ENCODE measurements at places on chromosomes 11 and 22.
A peak's percentile ranks its signal among the peaks of the same experiment; 100 is the strongest.

- no peak for DNase-seq
Measured at GRCh38 chr11:126175393-126175792, 36.1 kb downstream of the RPUSD4 start.

- no peak for DNase-seq
Measured at GRCh38 chr22:48379371-48379770, 1448.3 kb downstream of the BRD1 start.

DNA sequence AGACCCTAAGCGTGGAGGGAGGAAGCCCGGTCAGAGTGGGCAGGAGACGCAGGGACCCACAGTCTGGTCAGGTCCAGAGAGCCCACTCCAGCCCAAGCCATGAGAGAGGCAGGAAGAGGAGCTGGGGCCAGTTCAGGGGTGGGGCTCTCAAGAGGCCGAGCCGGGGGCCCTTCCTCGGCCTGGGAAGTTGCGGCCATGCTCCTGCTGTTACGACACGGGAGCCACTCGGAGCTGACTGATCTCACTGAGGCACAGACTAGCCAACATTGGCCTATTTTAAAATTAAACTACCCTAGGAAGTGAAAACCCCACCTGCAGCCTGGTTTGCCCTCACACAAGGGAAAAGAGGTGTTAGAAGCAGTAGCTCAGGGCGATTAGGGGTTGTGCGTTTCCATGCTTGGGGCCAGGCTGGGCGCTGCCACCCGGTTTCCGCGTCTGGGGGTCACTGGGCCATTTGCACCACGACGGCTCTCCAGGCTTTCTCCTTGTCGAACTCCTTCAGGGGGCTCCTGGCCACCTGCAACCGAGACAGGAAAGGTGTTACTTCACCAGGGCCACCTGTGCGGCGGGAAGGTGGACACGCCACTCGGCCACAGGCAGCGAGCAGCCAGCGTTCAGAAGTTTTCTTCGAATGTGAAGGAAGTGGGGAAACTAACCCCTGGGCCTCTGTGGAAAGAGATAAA lies 3.2 kb upstream of the TTLL8 start:
- no peak for DNase-seq

GRCh38 chr11:21104641-21105040 lies 435.3 kb downstream of the NELL1 start:
- no peak for DNase-seq

- DNase-seq: no peak
Measured at GRCh38 chr11:13091373-13091772, 82.3 kb downstream of the RASSF10 start.

DNA sequence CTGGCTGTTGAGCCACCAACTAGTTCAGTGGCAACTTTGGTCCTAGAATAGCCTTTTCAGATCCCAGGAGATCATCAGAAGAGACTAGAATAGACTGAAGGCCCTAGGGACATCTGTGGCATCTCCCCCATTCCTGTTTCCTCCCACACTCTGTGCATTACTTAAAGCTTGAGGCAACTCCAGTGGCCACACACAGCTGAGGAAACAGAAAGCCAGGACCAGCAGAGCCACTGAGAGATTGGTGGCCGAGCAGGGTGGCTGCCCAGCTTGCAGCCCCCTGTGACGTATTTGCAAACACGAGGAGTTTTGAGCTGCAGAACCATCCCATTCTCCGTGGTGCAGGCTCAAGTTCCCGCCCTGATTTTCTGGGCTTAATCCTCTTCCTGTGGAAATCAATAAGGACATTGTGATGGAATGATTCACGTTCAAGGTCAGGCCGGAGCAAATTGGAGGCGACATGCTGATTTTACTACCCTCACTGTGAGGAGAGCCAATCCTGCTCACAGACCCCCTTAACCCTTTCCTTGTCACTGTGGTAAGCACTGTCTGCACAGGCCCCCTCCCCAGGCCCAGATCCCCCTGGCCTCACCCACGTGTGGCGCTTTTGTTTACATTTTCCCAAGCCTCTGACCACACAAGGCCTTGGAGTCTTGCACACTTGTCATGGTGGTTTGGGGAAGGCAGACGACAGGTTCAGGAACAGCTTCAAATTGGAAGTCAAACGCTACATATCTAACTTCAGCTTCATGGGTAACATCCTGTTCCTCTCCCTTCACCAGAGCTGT lies 69.1 kb upstream of the MYOD1 start:
- DNase-seq: no peak

DNA sequence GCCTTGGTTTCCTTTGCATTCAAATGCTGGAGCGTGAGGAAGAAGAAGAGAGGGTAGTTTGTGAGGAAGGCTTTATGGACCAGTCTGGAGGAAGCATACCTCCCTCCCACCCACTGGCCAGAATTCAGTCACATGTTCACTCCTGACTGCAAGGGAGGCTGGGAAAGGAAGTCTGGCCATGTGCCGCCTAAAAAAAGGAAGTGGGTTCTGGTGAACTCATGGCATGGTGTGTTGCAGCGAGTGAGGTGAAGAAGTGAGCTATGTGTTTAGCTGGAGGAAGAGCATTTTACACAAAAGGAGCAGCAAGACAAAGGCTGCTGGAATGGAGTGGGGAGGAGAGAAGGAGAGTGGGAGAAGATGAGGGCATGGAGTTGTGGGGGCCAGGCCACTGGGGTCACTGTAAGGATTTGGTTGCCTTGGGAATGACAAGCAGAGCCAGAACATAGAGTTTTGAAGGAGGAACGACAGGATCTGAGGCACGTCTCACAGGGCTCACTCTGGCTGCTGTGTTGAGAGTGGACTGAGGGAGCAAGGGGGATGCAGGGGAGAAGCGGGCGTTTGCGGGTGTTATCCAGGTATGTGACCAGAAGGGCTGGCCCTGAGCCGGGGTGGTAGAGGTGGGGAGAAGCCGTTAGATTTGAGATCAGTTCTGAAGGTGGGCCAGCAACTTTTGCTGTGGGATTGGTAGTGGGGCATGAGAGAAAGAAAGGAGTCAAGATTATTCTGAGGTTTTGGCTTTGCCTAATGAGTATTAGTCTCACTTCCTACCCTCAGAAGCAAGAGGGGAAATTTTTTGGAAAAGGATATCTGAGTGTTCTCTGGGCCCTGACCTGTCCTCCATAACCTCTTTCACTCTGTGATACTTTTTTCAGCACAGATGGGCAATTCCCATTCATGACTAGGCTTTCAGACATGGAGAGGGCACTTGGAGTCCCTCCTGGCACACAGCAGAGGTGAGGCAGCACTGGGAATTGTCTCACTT lies 26.4 kb downstream of the BMAL1 start:
- no peak for DNase-seq

- DNase-seq: no peak
Measured at GRCh38 chr11:122336706-122337105, 220.7 kb upstream of the BLID start.

DNA sequence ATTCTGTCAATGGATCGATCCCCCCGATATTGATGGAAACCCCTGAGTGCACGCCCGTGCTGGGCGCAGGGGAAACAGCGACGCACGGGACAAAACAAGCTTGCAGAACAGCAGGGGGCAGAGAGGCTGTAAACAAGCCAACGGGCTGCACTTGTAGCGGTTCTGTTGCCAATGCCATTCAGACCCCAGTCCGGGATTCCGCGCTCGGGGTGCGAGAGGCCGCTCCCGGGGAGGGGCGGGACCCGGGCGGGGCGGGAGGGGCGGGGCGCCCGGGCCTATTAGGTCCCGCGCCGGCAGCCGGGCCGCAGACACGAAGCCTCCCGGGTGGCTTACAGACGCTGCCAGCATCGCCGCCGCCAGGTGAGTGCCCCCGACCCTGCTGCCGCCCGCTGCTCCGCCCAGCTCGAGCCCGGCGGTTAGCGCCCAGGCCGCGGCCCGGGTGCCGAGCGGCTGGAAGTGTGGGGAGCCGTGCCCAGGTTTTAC lies at the start of gene BIK:
TSS of gene BIK (plus strand) at position 307 of the 483 bp plus-strand sequence. CDS start 13,273 bp downstream, outside the sequence.
- no peak for DNase-seq

DNA sequence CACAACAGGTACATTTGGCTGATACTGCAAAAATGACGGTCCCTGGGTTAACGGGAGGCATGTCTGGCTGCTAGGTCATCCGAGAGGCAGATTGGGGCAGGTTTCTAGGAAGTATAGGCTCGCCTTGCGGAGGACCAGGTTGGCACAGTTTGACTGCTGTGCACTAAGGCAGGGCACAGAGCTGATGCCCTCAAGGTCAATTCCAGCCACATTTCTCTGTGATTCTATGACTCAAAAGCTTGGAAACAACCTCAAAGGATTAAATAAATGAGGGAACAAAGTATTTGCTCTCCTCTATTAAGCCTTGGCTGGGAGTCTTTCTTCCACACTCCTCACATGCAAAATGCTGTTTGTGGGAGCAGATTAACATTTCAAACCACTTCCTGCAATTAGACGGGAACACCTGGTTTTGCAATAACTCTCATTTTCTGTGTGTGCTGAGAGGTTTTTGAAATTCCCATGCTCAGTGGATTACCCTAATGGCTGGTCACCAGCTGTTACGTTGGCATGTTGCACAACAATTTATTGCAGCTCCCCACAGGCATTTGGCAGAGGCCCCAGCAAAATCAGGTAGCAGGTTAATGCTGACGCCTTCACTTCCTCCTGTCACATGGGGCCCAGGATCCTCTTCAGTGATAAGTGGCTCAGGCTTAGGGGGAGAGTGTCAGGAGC lies 61.0 kb upstream of the PLET1 start:
- peak; percentile 15 for DNase-seq

- no peak for DNase-seq
Measured at GRCh38 chr22:36569999-36570398, 41.0 kb upstream of the EIF3D start.

- DNase-seq: no peak
Measured at GRCh38 chr11:95143106-95143681, 53.5 kb downstream of the ENDOD1 start.

- no peak for DNase-seq
Measured at GRCh38 chr11:81602508-81602907, 1131.2 kb downstream of the FAM181B start.

- DNase-seq: no peak
Measured at GRCh38 chr22:30026756-30027155, 53.5 kb upstream of the HORMAD2 start.

GRCh38 chr11:64894070-64894811 lies 15.8 kb upstream of the EHD1 start:
- no peak for DNase-seq

DNA sequence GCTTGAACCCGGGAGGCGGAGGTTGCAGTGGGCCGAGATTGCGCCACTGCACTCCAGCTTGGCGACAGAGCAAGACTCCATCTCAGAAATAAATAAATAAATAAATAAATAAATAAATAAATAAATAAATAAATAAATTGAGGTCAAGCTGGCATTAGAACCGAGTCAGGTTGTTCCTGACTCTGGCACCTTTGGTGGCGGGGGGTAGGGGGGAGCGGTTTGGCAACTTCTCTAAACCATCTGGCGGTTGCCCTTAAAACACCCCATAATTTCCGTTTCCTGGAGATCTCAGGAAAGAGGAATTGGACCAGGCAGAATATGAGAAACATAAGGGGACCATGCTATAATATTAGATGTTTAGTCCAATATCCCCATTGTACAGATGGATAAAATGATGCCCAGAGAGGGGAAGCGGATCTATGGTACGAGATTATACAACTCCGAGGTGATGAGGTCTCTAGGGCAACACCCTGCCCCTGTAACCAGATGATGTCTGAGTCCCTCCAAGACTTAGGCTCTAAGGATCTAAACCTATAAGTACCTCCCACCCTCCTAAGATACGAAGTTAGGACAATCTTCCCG lies 785 bp downstream of the CLPB start:
- no peak for DNase-seq

GRCh38 chr22:48703265-48703941 lies 1124.3 kb downstream of the BRD1 start:
- no peak for DNase-seq

GRCh38 chr11:9962722-9963121 lies 298.8 kb downstream of the SWAP70 start:
- DNase-seq: no peak

GRCh38 chr11:122038543-122038942 lies 77.5 kb downstream of the BLID start:
- DNase-seq: peak; percentile 73

DNA sequence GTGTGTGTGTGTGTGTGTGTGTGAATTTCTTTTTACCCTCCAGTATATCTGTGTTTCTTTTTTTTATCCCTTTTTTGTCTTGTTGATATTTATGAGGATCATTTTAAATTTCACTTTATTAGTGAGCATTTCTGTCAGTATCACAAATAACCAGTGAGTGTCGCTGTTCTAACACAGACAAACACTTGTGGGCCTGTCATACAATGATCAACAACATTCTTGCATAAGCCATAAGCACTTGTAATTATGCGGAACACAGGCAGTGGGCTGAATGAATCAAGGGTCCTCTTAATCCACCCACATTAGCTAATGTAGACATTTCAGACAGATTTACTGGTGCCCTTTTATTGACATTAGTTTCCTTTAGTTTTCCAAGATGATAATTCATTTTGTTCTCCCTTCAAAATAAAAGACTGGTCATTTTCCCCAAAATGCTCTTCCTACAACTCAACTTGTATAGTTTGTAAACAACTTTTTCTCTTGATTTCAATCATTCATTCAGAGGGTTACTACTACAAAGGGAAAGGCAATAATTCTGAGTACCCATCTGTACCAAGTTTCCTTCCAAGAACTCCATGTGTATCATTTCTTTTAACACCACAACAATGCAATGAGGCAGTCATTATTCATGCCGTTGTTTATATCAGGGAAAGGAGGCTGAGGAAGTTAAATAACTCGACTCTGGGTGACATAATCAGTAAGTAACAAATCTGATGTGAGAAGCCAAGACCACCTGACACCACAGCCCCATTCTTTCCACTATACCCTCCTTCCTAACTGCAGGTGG lies 34.5 kb upstream of the ANO3 start:
- DNase-seq: no peak

DNA sequence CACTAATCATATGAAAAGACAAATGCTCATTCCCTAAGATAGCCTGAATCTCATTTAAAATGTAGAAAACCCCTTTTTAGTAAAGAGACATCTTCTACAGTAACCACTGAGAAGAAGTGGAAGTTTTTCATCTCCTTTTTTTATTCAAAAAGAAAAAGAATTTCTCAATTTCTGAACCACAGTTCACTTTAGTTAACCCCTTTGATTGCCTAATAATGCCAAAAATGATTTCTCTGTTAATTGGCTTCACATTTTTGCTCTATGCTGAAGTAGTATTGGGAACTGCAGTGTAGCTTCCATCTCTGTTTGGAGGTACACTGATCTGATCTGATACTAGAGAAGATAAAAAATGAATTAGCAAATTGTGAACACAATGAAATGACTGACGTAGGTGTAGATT lies 58.3 kb downstream of the CD44 start:
- no peak for DNase-seq

All from HS-5 (cell line).